ENCODE measurements at places on chromosomes 13 and 19.

DNA sequence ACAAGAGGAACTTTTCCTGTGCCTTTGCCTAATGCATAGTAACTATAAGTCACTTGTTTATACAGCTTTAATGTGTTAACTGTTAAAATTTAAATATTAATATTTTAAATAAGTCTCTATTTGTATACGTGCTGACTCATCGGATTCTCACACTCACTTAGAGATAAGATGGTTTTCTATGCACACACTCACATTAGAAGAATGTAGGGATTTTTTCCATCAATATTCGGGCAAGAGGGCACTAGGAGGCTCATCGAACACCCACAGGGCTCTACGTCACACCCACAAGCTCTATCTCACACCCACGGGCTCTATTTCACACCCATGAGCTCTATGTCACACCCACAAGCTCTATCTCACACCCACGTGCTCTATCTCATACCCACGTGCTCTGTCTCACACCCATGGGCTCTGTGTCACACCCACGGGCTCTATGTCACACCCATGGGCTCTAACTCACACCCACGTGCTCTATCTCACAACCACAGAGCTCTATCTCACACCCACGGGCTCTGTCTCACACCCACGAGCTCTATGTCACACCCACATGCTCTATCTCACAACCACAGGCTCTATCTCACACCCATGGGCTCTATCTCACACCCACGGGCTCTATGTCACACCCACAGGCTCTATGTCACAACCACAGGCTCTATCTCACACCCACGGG lies 73.4 kb downstream of the COL4A2 start:
- DNase-seq, result no peak

DNA sequence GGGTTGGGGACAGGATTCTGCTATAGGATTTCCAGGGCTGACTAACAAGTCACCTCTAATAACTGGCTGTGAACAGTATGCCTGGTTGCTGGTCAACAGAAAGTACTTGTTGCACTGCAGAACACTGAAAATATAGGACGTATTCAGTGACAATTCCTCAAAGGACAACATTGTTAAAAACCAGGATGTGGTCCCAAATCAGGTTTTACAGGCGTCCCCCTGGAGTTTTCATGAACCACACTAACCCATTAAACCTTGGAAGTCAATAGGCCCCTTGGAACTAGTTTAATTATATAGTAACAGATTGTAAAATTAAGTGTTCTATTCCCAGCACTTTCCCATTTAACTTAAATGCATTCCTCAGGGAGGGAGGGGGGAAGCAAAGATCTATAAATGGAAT lies 495.4 kb downstream of the TBC1D4 start:
- no peak for DNase-seq

DNA sequence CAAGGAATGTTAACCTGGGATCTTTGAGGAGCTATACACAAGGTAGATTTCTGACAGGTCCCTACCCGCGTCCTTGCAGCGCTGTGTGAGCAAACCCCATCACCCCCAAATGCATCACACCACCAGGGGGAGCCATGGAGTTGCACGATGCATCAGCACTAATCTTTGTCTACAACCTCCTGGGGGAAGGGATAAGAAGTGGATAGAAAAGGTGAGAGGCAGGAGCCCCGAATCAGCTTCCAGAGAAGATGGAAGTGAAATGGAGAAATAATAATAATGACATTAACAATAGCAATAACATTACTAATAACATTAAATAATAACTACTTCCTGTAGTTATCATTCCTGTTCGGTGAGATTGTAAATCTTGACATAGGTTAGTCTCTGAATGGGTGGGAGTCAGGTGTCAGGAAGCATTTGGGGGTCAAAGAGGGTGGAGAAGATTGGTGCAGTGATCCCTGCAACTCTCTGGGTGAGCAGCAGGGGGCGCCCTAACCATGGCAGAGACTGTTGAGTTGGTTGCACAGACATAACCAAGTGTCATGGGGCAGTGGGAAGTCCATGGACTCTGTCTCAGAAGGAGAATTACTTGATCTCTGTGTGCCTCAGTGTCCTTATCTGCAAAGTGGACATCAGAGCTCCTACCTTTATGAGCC lies 16.5 kb downstream of the SIGLEC7 start:
- peak; percentile 36 for DNase-seq

DNA sequence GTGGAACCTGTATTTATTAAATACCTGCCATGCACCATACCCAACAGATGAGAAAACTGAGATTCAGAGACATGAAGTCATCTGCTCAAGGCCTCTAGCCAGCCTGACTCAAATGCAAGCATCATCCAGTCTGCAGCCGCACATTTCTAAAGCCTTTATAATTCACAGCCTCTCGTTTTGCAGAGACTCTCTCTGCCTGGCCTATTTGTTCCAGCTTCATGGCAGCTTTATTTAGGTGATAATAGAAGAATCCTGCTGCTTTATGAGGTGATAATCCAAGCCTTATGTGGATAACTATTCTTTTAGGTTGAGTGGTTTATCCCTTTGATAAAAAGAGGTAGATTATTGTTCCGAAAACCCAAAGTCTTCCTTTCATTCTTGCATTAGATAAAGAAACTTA lies 58.4 kb downstream of the OXGR1 start:
- no peak for DNase-seq

DNA sequence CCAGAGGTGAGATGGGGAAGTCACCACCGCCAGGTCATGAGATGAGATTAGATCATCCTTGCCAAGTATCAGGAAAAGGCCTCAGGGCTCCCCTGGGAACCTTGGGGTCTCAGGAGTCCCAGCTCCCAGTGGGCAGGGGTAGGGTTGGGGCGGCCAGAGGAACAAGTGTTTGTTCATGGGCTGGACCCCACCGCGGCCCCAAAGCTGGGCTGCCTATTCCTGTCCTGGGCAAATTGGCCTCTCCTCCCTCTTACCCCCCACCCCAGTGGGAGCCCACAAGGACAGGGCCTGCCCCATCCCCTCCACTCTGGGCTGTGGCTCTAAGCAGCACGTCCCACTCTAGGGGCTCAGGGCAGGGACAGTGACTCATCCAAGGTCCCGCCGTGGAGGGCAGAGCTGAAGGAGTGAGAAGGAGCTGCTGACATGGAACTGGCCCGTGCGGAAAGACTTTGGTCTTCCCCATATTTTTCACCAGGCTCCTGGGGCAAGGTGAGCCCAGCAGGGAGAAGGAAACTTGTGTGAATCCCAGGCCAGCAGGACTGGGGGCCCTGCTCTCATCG lies 4.0 kb upstream of the HCN2 start:
- no peak for DNase-seq

DNA sequence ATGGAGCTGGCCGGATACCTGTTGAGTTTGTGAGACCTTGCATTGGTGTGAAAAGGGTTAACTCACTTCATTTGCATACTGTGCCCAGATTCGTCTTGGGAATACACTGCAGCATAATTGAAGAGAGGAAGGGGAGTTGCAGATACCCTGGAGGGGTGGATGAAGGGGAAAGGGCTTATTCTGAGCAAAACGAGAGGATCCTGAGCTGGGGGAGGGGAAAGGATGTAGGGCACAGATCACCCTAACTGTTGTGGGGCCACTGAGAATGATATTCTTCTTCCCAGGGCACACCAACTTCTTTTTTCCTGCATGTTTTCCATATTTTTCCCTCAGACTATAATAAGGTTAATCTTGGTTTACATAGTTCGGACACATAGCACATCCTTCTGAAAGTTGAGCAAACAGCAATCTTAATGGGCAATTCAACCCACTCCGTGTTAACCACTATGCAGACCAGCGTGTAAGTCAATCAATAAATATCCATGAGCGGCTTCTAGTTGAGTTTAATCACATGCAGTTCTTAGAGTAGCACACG lies 11.7 kb upstream of the PTPRS start:
- no peak for DNase-seq

DNA sequence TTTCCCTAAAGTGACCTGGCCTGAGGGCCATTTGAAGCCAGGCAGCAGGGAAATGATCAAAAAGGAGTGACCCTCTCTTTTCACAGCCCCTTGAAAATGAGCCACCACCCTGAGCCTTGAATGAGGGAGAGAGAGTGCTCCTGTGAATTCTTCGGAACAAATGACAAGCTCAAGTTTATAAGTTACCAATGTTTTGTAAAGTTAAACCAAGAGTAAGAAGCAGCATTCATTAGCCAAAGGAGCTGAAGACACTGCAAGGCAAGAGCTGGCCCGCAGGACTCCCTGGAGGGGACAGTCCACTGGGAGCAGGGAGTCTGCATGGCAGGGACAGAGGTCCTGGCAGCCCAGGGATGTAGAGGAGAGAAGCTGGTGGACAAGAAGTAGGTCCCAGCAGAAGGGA lies 16.7 kb upstream of the CCNP start:
- DNase-seq, result no peak

GRCh38 chr13:102376318-102376717 lies 25.5 kb downstream of the FGF14 start:
- no peak for DNase-seq

DNA sequence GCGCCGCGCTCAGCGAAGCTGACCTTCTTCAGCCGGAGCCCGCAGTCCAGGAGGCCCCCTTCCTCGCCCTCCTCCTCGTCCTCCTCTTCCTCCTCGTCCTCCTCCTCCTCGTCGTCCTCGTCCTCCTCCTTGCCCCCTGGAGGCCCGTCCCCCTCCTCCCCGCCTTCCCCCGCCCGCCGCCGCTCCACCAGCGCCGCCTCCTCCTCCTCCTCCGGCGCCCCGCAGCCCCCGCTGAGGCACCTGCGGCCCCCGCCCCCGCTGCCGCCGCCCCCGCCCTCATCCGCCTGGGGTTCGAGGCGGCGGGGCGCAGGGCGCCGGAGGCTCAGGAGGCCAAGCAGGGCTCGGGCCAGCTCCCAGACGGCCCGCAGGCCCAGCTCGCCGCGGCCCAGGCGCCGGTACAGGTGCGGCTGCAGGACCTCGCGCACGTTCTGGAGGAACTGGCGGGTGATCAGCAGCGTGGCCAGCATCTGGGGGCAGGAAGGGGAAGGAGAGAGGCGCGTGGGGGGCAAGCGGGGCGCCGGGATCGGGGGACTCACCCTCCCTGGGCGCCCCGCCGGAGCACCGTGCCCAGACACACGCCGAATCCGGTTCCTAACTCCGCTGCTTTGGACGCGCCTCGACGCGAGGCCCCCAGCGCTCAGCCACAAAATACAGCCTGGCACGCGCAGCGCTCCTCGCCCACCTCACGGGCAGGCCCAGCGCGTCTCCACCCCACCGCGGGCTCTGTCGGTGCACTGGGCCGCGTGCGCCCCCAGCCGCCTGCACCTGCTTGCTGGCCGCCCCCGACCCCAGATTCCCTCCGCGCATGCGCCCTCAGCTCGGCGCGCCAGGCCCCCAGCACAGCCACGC lies 5.9 kb downstream of the ANO8 start:
- peak; percentile 35 for DNase-seq

- DNase-seq, result no peak
Observed at GRCh38 chr13:46675016-46675415, 121.9 kb downstream of the ESD start.

- DNase-seq, result no peak
Observed at GRCh38 chr13:51067706-51068105, 43.4 kb downstream of the C13orf42 start.

DNA sequence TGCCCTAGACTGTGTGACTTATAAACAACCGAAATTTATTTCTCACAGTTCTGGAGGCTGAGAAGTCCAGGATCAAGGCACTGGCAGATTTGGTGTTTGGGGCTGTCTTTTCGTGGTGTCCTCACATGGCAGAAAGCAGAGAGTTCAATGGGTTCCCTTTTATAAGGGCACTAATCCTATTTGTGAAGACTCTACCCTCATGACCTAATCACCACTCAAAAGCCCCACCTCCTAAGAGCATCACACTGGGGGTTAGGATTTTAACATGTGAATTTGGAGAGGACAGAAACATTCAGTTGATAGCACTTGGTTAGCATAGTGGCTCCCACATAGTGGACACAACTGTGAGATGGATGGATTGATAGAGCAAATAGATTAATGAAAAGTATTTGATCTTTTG lies 21.5 kb upstream of the GPR18 start:
- no peak for DNase-seq

- no peak for DNase-seq
Observed at GRCh38 chr19:35184884-35185283, 30.3 kb downstream of the FXYD5 start.

- peak; percentile 69 for DNase-seq
Observed at GRCh38 chr19:48415395-48415794, 21.9 kb downstream of the GRIN2D start.

DNA sequence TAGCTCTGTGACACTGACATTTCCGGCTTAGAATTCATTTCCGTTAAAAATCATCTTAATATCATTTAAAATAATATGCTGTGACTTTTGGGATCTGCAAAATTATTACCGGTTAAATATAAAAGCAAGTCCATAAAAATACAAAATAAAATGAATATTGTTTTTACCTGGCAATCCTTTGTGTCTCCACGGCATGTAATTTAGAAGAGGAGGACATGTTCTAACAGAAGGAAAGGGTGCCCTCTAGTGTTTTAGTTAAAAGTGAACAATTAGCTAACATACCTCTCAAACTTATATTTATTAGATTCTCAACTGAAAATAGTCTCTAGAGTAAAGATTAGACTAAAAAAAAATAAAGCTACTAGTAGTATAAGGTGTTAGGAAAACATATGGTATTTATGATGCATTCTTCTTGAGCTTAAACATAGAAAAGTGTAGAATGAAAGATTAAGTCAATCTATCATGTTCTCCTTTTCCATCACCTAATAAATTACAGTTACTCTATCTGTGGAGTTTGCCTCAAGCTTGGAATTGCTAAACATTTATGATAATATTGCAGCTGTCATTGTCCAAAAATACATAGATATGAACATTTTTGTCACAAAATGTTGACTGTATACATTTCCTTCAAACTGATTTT lies 676.7 kb upstream of the SPRY2 start:
- no peak for DNase-seq

DNA sequence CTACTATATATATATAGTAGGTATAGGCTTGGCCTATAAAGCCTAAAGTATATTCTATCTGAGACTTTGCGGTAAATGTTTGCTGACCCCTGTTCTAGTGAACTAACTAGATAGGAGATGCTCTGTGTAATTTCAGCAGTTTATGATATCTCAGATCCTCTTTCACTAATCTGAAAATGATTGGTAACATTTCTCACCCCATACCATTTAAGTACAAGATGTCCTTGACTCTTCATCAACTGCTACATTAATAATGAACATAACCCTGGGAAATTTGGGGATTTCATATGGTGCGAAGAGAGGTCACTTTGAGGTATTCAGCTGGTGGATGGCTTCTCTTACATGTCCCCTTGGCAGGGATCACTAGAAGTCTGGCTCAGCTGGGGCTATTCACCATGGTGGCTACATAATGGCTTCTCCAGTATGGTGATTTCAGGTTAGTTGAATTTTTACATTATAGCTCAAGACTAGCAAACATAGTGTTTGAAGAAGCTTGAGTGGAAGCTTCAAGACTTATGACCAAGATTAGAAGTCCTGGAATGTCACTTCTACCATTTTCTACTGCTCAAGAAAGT lies 103.6 kb upstream of the MYCBP2 start:
- no peak for DNase-seq

GRCh38 chr19:40356681-40357595 lies 8.4 kb downstream of the PLD3 start:
- DNase-seq, result no peak

DNA sequence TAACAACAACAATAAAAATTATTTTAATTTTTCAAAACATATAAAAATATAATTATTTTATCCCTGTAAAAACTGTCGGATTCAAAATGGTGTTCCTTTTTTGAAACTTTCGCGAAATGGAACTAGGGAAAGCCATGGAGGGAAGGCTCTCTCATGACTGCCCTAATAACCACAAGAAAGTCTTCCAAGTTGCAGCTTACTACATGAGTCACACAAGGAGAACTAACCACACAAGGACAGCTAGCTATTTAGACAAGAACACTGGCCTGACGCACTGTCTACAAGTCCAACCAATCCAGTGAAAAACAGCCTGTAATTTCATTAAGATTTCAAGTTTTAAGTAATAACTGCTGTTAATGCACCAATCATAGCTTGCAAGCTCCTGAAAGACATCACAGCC lies 319.2 kb upstream of the PCDH9 start:
- no peak for DNase-seq
